ENCODE measurements at places on chromosomes 4 and X.

DNA sequence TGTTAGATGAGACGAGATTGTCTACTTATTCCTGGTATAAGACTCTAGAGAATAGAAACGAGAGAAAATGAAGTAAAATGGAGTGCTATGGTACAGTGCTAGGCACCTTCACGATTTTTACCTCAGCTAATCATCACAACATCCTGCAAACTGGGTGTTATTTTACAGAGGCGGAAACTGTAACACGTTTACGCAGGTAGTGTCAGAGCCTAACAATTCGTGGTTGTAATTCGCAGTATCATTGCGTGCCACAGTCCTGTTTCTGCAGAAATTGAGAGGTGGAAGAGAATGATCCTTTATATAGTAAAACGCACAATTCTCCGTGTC lies 383 bp upstream of the TBC1D19 start:
- no peak for DNase-seq

DNA sequence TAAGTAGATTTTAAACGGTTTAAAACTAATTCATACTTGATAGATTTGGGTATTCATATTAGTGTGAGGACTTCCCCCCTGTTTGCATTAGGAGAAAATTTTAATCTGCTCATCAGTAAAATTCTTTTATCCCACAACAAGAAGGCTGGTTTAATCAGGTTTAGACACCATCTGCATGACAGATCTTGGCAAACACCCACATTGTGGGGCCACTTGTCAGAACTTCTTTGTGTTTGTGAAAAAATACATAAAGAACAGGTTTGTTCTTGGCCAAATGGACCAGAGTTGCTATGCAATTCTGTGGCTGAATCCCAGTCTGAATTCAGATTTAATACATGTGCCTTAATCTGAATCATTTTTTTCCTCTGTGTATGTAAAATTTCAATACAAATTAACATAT lies 121.1 kb downstream of the REPS2 start:
- DNase-seq = no peak

DNA sequence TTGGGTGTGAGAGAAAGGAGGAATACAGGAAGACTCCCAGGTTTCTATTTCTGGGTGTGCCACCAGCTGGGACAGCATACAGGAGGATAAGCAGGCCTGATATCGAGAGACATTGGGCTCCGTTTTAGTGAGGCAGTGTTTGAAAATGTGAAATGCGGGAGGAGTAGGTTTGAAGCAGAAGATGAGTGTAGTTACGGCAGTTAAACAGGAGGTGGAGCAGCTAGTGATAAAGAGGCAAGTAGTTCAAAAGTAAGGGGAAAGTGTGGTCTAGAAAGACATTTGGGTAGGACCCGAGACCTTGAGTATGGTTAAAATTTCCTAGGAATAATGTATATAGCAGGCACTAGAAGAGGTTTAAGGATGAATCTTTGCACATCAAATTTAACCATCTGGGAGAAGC lies 42.4 kb downstream of the DCUN1D4 start:
- peak; percentile 37 for DNase-seq

DNA sequence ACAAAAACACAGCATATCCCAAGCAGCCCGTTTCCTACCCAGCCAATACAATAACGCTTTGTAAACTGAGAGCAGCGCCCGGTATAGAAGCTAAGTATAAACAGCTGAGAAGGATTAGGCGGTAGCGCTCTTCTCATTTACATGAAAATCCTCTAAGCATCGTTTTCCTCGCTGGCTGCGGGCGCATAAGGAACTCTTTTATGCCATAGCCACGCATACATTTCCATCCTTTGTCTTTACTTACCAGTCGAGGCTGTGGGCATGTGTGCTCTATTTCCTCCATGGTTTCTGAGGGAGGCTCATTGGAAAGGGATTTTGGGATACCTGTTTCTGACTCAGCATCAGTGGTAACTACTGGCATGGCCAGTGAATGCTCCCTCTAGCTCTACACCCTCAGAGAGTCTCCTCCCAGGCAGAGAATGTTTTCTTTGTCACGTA lies 383 bp downstream of the PCYT1B start:
- peak; percentile 62 for DNase-seq

- peak; percentile 48 for DNase-seq
Observed at GRCh38 chr4:83783215-83783614, 247.3 kb downstream of the GPAT3 start.

GRCh38 chr4:151540728-151541388 lies 131.9 kb downstream of the FHIP1A start:
- no peak for DNase-seq

GRCh38 chr4:87038837-87039615 lies 104.2 kb downstream of the AFF1 start:
- no peak for DNase-seq

DNA sequence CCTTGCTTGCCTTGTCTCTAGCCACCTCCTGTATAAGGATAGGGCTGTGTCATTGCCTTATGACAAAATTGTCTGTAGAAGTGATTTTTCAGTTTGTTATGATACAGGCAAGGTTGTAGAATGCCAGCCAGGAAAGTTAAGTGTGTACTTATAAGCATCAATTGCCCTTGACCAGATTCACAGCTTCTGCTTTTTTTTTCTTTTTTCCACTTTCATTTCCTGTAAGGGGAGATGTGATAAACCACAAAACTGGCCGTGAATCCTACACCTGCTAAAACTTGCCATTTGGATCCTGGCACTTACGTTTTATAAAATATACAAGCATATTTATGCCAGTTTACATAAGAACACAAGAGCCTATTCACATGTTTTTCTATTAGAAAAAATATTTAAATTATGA lies 35.0 kb upstream of the BMPR1B start:
- DNase-seq = peak; percentile 32

DNA sequence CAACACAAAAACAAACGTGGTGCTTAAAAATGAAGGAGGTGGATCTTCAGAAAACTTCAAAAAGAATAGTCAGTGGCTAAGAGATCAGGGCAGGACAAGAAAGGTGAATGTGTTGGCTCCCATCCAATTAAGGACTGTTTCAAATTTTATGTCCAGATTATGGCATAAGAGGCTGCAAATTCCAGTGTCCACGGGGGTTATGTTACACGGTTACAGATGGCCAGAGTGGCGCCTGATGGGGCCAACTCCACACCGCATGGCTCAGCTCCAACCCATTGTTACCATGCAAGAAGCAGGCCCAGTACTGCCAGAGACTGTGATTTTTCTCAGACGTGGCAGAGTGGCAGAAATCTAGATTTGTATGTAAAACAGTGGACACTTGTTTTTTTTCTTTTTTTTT lies 168.4 kb upstream of the TENM3 start:
- no peak for DNase-seq

Measured in OCI-M1 (cell line).